ENCODE measurements at places on chromosomes 1 and 21. TPM values are rescaled to one million over a fixed set of nuclear protein-coding genes. Genes with fewer than 3 reads are reported as not detected.

- no peak for DNase-seq
Measured at GRCh38 chr1:47901001-47901575, 96.1 kb downstream of the TRABD2B start.

DNA sequence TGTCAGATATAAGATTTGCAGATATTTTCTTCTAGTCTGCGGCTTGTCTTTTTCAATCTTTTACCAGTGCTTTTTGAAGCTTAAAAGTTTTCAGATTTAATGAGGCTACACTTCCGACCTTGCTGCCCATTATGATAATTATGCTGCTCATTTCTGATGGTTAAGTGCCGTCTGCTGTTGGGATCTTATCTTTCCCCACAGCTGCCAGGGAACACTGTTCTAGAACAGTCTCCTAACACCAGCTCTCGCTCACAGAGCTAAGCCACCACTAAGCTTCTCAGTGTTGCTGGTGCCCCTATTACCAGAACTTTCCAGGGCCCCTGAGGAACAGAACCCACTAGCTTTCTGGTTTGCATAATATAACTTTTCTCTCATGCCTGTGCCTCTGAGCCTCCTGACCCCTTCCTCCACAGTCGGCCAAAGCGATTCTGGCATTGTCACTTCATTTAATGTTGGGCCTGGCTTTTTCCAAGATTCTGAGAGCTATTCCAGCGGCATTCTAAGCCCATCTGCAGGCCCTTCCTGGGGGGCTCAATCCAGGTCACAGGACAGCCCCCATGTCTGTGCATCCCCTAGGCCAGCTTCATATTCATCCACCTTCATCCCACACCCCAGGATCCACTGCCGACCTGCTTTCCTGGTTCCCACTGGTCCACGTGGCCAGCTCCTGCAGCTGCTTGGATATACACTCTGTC lies 237.0 kb downstream of the PTPRU start:
- no peak for DNase-seq

IGSF21 gene
- total RNA-seq = 4.7 TPM

- DNase-seq = no peak
Measured at GRCh38 chr21:14617871-14618270, 71.8 kb upstream of the SAMSN1 start.

DNA sequence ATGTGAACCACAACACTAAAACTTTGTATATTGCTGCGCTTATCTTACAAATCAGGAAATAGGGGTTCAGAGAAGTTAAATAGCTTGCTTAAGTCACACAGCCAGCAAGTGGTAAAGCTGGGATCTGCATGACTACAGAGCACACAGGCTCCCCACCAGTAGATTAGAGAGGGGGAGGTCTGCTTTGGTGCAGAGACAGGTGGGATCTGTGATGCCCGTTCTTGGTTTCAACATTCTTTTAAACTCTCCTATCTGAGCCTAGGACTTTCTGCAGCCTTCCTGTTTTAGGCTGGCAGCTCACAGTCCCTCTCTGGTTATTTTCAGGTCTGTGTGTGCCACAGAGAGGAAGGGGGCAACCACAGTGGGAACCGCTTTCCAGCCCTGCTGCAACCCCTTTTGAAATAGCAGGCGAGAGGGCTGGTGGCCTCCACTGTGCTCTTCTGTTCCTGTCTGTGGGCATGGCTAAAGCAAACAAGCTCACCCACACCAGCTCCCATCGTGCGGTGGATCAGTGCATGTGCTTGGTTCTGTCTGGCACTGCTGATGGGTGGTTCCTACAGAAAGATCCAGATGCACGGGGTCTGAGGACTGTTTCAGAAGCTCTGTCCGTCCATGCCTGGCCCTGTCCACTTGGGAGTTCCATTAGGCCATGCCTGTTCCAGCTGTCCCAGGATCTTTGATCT lies 1.7 kb upstream of the IL6R start:
- no peak for DNase-seq

DNA sequence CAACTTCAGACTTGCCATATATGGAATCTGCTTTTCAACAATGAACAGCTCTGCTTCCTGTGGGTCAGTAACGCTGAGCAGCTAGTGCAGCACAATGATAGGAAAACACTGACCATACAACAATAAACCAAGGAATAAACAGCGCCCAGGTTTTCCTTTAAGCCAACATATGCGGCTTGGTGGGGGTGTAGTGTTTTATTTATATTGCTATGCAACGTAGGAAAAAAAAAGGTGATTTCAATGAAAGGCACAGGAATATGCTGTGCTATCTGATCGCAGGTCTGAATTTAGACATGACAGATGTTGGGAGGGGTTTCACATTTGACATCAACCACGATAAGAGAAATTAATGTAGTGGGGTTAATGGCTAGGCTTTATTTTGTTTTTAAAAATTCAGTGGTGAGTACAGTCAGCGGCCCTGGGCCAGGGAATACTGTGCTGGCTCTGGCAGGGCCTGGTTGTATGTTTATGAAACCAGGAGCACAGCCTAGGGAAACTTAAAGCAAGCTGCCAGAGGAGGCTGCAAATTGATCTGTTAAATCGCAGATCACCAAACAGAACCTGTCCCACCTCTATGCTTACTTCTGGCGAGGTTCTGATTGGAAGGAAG lies 4.3 kb downstream of the TSPAN2 start:
- no peak for DNase-seq

- DNase-seq = no peak
Measured at GRCh38 chr21:45740491-45741357, 97.2 kb downstream of the PCBP3 start.

- DNase-seq = no peak
Measured at GRCh38 chr1:38071312-38072256, 25.0 kb upstream of the POU3F1 start.

GRCh38 chr1:33031506-33031905 lies 5.2 kb downstream of the AK2 start:
- no peak for DNase-seq

ADORA1 gene
- total RNA-seq = 2.2 TPM

HTR1D gene
- total RNA-seq = not detected

DNA sequence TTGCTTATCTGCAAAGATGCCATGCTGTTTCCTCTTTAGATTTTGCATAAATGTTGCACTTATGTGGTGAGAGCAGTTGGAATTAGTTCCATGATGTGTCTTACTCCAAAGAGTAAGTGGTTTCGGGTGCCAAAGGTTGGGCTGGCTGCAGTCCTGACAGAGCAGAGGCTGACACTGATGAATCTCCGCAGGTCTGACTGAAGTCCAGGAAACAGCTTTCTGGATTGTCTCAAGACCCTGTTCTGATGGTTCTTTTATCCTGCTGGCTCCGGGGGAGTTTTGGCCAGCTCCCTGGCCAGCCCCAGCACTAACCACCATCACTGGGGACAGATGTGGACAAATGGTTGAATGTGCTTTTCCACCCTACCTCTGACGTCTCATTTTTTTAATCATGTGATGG lies 207.2 kb upstream of the KIAA0040 start:
- no peak for DNase-seq

FYB2 gene
- total RNA-seq = not detected

- DNase-seq = no peak
Measured at GRCh38 chr1:19205403-19205802, 4.7 kb downstream of the UBR4 start.

KRTAP8-1 gene
- total RNA-seq = not detected

DNA sequence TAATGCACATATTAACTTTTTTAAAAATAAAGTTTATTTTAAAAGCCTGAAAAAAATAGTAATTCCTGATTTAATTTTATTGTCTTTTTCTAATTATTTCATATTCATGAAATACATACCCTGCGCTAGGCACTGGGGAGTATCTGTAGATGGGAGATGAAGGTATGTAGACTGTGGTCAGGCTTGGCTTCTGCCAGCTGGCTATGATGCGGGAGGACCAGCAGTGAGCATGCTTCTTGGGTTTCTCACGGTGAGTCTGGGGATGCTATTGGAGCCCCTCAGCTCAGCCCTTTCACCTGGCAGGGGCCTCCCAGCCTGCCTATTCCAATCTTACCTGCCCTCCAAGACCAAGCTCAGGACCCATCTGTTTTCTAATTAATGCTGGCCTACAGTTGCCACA lies 138.4 kb downstream of the NOS1AP start:
- no peak for DNase-seq

GRCh38 chr21:37098751-37099150 lies 25.7 kb downstream of the TTC3 start:
- no peak for DNase-seq

- DNase-seq = no peak
Measured at GRCh38 chr1:64133036-64133435, 70.4 kb upstream of the UBE2U start.

DMBX1 gene
- not detected for total RNA-seq

DNA sequence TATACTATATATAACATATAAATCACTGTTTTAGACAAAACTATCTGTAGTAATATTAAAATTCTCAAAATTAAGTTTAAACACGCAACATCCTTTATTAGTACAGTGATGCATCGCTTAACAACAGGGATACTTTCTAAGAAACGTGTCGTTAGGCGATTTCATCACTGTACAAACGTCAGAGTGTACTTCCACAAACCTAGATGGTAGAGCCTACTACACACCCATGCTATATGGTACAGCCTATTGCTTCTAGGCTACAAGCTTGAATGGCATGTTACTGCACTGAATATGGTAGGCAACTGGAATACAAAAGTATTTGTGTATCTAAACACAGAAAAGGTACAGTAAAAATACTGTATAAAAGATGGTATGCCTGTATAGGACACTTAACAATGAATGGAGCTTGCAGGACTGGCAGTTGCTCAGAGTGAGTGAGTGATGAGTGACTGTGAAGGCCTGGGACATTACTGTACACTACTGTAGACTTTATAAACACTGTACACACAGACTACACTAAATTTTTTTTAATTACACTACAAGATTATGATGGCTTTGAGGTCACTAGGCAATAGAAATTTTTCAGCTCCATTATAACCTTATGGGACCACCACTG lies 10.5 kb downstream of the FOXJ3 start:
- DNase-seq = no peak

AMIGO1 gene
- 8.4 TPM for total RNA-seq

- no peak for DNase-seq
Measured at GRCh38 chr1:68347415-68347814, 102.3 kb downstream of the RPE65 start.

DNA sequence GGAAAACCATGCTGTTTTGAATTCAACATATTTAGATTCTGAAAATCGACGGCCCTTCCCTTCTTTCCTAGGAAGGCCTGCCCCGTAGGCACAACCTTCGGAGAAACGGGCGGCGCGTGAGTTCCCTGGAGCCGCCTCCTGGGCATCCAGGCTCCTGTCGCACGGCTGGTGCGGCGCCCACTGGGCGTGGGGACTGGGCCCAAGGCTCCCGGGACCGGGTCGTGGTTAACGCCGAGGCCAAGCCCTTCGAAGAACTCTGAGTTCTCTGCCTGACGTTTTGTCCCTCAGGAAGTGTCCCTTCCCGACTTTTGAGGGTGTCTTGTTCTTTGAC lies 19.2 kb upstream of the TBX15 start:
- no peak for DNase-seq

DNA sequence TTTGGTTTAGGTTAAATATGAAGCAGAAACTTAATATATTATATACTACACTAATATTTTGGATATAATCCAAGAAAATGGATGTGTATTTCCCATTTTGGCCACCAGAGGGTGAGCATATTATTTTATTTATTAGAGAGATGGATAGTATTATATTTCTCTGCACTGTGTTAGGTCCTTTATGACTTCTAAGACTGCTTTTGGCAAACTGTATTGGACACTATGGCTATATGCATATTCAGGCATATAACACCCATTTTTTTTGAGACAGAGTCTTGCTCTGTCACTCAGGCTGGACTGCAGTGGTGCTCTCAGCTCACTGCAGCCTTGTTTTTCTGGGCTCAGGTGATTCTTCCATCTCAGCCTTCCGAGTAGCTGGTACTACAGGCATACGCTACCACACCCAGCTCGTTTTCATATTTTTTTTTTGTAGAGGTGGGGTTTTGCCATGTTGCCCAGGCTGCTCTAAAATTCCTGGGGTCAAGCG lies 17.8 kb upstream of the PGM1 start:
- DNase-seq = no peak

- no peak for DNase-seq
Measured at GRCh38 chr1:22280526-22280925, 137.6 kb upstream of the WNT4 start.

DNA sequence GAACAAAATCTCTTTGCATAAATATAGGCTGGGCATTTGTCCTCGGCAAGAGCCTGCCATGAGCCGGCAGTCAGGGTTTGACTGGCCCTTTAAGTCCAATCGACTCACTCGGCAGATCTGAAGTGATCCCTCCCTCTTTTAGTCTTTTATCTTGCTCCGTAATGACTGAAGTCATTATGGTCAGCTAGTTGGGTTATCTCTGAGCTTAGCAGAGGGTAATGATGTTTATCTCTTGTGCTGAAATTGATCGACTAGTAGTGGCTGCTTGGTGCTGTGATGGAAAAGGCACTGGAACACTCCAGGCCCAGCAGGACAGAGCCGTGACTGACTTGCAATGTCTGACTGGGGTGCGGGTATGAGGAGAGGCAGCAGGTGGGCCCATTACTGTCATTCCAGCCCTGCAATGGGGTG lies 468 bp upstream of the ABCA4 start:
- DNase-seq = no peak

- no peak for DNase-seq
Measured at GRCh38 chr1:10630661-10631120, 155.9 kb downstream of the PEX14 start.

DNA sequence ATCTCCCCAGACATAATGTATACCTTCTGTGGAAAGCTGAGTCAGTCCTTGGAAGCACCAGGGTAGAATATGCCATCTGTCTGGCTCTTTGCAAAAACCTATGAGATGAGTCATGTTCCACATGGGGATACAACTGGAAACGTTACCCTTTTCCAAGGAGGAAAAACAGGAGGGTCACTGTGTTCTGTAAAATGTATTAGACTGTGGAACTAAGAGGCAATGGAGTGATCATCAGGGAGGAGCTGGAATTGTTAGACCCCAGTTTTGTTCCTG lies 16.1 kb upstream of the PSMD4 start:
- no peak for DNase-seq

- no peak for DNase-seq
Measured at GRCh38 chr1:183730107-183730724, 74.7 kb upstream of the RGL1 start.

MYOG gene
- total RNA-seq = not detected

- no peak for DNase-seq
Measured at GRCh38 chr1:166693673-166694297, 145.5 kb upstream of the POGK start.

GRCh38 chr1:165073185-165074007 lies 283.1 kb downstream of the LMX1A start:
- no peak for DNase-seq

- no peak for DNase-seq
Measured at GRCh38 chr1:150574260-150575071, 4.9 kb downstream of the MCL1 start.

DNA sequence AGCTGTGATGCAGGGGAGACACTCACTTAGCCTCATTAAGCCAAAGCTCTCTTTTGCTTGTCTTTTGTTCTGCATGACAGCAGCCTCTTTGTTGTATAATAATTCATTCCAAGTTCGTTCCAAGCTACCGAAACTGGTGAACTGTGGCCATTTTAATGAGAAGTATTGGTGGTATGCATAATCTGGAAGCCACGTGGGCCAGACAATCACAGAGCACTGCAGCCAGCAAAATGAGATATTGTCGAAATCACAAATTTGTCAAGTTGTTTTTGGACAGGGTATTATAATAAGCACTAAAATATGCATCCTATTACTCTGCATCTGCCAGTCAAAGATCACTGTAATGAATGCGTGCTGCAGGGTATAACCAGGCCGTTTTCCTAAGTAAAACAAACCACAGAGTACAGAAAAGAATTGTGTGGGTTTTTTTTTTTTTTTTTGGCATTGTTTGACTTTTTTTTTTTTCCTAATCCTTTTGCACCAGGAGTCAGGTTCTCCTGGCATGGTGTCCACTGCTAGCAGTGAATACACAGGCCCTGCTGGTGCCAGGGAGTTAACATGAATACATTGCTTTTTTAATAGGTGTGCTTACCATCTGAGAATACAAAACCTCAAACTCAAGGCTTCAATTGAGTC lies 423.9 kb downstream of the PTBP2 start:
- no peak for DNase-seq
